Activated gamma-delta T cell (primary cell): ENCODE measurements at places on chromosomes 16 and 17.

DNA sequence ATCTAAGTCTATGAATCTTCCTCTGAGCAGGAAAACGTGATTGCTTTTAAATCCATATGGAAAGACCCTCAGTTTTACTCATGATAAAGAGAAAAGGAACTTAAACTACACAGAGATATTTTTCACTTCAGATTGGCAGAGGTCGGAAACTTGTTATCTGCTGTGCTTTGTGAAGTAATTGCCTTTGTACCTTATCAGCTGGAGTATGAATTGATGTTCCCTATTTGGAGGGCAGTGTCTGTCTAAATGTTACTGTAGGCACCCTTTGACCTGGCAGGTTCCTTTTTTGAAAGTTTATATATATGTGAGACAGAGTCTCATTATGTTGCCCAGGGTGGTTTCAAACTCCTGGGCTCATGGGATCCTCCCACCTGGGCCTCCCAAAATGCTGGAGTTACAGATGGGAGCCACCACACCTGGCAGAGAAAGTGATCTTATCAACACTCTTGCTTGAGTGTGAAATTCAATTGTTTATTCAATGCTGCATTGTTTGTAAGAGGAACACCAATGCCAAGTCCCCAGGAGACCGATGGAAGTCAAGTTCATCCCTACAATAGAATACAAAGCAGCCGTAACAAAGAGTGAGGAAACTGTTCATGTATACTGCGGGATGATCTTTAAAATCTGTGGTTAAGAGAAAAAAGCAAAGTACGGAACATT lies 52.3 kb downstream of the ABCC1 start:
- DNase-seq = no peak

GRCh38 chr16:12160249-12160648 lies 183.7 kb downstream of the SNX29 start:
- DNase-seq = no peak

- no peak for DNase-seq
Observed at GRCh38 chr17:19303367-19303776, 59.2 kb downstream of the B9D1 start.

DNA sequence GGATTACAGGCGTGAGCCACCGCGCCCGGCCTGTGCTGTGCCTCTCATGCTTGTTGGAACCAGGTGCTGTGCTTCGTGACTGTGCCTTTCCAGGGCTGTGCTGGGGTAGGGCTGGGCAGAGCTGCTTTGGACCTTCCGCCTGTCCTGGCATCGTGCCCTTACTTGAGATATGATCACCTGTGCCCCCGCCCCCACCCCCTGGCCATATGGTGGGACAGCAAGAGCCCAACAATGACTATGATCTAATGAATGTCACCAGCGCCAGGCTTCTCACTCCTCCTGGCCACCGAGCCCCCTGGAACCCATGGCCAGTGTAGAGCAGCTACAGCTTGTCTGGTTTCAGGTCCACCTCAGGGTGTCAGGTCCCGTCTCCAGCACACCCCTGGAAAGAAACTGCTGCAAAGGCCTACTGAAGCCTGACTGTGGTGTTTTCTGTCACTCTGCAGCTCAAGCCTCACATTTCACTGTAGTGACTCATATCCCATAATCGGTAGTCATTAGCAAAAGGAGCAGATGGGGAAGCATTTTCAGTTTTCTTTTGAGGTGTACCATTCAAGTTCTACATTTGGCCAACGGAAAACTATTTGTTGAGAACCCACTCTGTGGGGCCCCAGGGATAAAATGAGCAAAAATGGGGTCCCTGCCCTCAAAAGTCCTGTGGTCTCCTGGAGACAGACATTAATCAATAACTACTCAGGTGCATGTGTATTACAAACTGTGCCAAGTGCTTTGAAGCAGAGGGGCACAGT lies 22.1 kb downstream of the FCSK start:
- DNase-seq = no peak

- DNase-seq = no peak
Observed at GRCh38 chr16:49824593-49824992, 31.3 kb downstream of the ZNF423 start.

- no peak for DNase-seq
Observed at GRCh38 chr17:27868565-27868964, 24.6 kb downstream of the LYRM9 start.

DNA sequence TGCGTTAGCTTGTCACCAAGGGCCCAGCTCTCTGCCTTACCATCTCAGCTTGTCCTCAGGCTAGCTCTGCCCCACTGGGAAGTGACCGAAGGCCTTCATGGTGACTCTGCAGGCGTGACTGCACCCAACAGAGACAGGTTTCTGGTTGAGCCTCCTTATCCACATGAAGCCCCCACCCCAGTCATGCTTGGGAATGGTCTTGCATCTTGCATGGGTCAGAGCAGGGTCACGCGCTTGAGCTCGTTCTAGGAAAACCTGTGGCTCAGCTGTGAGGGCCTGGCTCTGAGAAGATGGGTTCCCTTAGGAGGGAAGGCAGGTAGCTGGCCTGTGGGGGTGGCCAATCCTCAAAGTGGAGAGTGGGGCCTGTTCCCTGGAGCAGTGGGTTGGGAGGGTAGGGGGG lies 122.8 kb downstream of the BANP start:
- DNase-seq = no peak

DNA sequence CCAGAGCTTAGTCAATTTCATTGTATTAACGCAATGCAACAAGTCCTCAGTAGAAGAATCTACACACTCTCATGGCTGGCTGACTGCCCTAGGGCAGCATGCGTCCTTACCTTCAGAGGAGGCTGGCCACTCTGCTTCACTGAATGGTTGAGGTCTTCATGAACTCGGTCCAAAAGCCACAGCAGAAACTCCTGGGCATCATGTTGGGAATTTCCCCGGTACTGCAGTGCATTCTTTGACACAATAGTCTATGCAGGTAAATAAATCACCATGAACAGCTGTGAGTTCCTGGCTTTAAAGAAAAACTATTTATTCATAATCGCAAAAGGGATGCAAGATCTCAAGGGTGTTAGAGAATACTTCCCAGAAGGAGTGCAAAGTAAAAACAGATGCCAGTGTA lies 41.3 kb downstream of the USP31 start:
- no peak for DNase-seq

- no peak for DNase-seq
Observed at GRCh38 chr16:20803192-20803560, 3.1 kb downstream of the ERI2 start.

GRCh38 chr16:56370185-56370874 lies 55.0 kb downstream of the AMFR start:
- no peak for DNase-seq

- no peak for DNase-seq
Observed at GRCh38 chr16:67235816-67236562, 9.1 kb downstream of the TMEM208 start.

DNA sequence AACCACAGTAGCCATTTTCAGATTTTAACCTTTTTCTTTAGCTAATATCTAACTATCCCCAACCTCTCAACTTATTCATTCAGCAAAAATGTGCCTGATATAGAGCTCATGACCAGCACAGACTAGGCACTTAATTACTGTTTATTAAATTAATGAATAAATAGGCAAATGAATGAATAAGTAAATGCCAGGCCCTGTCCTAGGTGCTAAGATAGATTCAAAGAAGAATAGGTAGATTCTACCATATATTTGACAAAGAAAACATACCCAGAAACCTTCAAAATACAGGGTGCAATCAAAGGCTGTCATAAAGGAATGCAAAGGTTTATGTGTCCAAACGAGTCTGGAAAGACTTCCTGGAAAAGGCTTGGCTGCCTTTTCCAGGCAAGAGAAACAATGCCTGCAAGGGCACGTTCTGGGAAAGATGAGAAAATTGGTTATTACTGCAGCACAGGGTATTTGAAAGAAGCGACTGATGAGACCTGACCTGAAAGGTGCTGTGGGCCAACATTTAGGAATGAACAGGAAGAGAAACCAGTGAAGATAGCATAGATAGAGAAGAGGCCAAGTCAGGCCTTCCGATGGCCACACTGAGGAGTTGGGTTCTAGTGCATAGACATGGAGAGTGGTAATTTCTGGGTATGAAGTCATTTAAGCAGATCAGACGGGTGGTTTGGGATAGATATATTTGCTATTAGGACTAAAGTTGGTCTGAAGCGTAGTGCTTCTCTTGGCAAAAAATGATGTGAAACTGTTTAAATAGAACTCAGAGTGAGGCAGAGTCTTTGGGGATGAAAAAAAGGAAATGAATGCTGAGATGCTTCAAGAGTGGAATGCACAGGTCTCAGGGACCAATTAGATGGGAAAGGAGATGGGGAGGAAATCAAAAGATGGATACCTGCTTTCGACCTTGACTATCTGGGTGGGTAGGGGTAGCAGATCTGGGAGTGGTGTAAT lies 11.4 kb upstream of the CCL2 start:
- DNase-seq = no peak

DNA sequence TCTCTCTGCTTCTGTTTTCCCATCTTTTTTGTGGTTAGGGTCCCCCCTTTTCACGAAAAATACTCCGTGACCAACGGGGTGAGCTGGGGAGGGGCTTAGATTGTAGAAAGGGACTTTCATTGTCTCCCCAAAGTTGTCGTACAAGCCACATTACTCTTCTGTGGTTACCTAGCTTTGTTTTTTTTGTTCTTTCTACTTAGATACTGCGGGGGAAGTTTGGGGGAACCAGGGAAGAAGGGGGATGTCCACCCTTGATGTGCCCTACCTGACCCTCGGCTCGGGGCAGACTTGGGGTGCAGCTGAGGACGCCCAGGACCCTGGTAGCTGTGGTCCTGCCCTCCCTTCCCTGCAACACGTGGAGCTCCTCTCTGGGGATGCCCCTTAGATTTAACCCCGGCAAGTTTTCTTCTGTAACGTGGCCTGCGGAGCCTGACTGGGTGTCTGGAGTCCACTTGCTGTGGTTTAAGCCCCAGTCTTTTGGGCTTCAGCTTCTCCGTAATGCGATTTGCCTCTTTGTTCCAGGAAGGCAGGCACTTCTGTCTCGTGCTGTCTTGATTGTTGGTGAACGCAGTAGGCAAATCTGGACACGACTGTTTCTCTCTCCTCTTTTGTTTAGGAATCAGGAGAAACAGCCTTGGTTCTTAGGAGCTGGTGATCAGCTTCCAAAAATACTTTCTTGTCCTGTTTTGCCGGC lies 892 bp downstream of the ABCC1 start:
- peak; percentile 16 for DNase-seq

DNA sequence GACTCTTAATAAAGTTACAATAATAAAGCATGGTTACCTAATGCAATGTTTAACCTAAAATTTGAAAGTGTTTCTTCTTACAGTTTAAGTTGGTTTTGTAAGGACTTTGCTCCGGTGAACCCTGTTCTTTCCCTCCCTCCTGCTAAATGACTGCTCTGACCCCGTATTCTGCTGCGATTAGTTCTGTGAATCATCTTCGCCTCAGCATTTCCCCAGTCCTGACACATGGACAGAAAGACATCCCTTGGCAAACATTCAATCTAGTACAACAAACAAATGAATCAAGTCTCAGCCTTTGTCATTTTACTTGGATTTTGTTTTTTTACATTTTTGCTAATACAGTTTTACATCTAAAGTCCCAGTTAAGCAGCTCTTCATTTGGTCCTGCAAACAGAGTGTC lies 15.4 kb downstream of the KCNJ2 start:
- DNase-seq = no peak

- no peak for DNase-seq
Observed at GRCh38 chr17:64920026-64920418, 744 bp upstream of the LRRC37A3 start.

GRCh38 chr17:10927712-10928111 lies 89.8 kb upstream of the PIRT start:
- DNase-seq = no peak

DNA sequence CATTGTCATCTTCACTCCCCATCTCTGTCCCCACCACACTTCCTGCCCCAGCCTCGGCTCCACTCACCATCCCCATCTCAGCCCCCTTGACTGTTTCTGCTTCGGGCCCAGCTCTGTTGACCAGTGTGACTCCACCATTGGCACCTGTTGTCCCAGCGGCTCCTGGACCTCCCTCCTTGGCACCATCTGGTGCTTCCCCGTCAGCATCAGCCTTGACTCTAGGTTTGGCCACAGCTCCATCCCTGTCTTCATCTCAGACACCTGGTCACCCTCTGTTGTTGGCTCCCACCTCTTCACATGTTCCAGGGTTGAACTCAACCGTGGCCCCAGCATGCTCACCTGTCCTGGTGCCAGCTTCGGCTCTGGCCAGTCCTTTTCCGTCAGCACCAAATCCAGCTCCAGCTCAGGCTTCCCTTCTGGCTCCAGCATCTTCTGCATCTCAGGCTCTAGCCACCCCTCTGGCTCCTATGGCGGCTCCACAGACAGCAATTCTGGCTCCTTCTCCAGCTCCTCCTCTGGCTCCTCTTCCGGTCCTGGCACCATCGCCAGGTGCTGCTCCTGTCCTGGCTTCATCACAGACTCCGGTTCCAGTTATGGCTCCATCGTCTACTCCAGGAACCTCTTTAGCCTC lies 24.4 kb upstream of the PHKG2 start:
- DNase-seq = no peak

GRCh38 chr16:16139806-16140205 lies 83.5 kb downstream of the ABCC6 start:
- no peak for DNase-seq

- DNase-seq = no peak
Observed at GRCh38 chr16:67146523-67147357, 4.1 kb downstream of the B3GNT9 start.
